ENCODE measurements at places on chromosomes 5 and 9.

GRCh38 chr5:106854105-106854687 lies 816.5 kb downstream of the EFNA5 start:
- no peak for DNase-seq

DNA sequence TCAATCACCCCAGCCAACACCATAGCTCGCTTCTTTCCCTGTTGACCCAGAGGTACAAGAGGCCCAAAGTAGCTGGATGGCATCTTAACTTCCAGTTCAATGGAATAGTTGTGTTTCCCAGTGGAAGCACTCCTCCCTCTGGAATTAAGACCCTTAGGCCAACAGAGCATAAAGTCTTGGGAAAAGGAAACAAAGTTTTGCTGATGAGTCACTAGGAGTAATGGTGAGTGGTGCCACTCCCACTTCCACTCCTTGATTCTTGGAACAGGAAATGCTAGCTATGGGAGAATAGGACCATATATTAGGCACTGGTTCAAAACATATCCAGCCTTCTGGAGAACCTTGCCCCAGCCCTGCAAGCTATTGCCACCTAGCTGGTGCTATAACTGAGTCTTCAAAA lies 44.7 kb upstream of the LMX1B start:
- no peak for DNase-seq

- DNase-seq, result no peak
These were observed 9.2 kb upstream of the SHOC1 start for GRCh38 chr9:111803924-111804323.

DNA sequence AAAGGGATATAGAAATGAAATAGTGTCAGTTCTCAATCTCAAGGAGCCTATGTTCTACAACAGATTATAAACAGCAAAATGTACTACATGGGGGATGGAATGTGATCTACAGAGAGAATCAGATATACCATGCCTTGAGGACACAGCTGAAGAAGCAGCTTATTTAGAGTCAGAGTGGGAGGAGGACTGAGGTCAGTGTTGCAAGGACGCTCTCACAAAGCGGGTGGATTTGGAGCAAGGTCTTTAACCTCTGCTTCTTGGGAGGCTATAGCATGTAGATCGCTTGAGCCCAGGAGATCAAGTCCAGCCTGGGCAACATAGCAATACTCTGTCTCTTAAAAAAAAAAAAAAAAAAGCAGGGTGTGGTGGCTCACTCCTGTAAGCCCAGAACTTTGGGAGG lies 32.8 kb upstream of the PLIN2 start:
- DNase-seq, result no peak

- DNase-seq, result no peak
These were observed 153.8 kb downstream of the ARL15 start for GRCh38 chr5:54156577-54156976.

- no peak for DNase-seq
These were observed 1.5 kb downstream of the CSF2 start for GRCh38 chr5:132074772-132075718.

DNA sequence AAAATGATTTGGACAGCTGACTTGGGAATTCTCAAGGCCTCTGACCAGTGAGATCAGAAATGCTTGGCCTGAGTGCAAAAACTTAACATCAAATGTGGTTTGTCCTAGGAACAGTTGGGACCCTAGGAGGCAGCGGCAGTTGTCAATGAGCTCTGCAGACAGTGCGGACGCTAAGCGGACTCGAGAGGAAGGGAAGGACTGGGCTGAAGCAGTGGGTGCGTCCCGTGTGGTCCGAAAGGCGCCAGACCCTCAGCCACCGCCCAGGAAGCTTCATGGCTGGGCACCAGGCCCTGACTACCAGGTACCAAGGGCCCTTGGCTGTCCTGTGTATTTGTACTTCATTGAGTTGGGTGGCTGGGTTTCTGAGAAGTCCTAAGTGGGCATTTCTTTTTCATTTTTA lies 43.7 kb upstream of the POMT1 start:
- DNase-seq, result no peak

Data from T follicular helper cell (primary cell).